Ureter (tissue), 1 donor: ENCODE measurements at places on chromosomes 4 and X. TPM values are rescaled to one million over a fixed set of nuclear protein-coding genes. Genes with fewer than 3 reads are reported as not detected.

MAGED4B gene
- total RNA-seq: 8.3 TPM

KLF8 gene
- 22.7 TPM for total RNA-seq

TCP11X2 gene
- not detected for total RNA-seq

POF1B gene
- 46.8 TPM for total RNA-seq

CCDC160 gene
- 1.3 TPM for total RNA-seq

STPG2 gene
- total RNA-seq: 1.4 TPM

DNAAF6 gene
- not detected for total RNA-seq

CT55 gene
- not detected for total RNA-seq

ABLIM2 gene
- 8.5 TPM for total RNA-seq

LPAR4 gene
- 0.18 TPM for total RNA-seq

CLIC2 gene
- total RNA-seq: 16.7 TPM

RUFY3 gene
- total RNA-seq: 89.2 TPM

SPANXN3 gene
- not detected for total RNA-seq

CXCL11 gene
- 0.31 TPM for total RNA-seq

PNMA6A gene
- total RNA-seq: 0.55 TPM

GAGE12D gene
- total RNA-seq: not detected

EFHC2 gene
- total RNA-seq: 2.3 TPM

IGSF1 gene
- 0.18 TPM for total RNA-seq

TFDP3 gene
- total RNA-seq: not detected

COMMD8 gene
- total RNA-seq: 12.4 TPM
